ENCODE measurements at places on chromosomes 6 and 20. TPM values are rescaled to one million over a fixed set of nuclear protein-coding genes. Genes with fewer than 3 reads are reported as not detected.

- no peaks in the 10 kb centered on the region for H3K36me3 ChIP-seq
- no peak for DNase-seq
- peaks cover 12% of the 10 kb centered on the region for H3K4me1 ChIP-seq
- no peaks in the 10 kb centered on the region for H3K27me3 ChIP-seq
- H3K4me3 ChIP-seq: no peak overlapping the region
- H3K27ac ChIP-seq: no peak overlapping the region
These were observed 193.0 kb upstream of the SGK1 start for GRCh38 chr6:134510920-134511319.

SLC13A3 gene
- total RNA-seq: 13.5 TPM

ZBTB12 gene
- 24.0 TPM for total RNA-seq

GRCh38 chr6:93417421-93418013 lies 1.8 kb downstream of the EPHA7 start:
- H3K27ac ChIP-seq: no peak overlapping the region
- peak overlapping the region; percentile 100 for H3K4me3 ChIP-seq
- H3K4me1 ChIP-seq: peaks cover 23% of the 10 kb centered on the region
- no peaks in the 10 kb centered on the region for H3K36me3 ChIP-seq
- H3K27me3 ChIP-seq: peaks cover 43% of the 10 kb centered on the region

Data from WTC11 (cell line).